ENCODE measurements at places on chromosomes 11 and 22. TPM values are rescaled to one million over a fixed set of nuclear protein-coding genes. Genes with fewer than 3 reads are reported as not detected.

Gene PISD
- total RNA-seq = 28.7 TPM

Gene DEFB131B
- total RNA-seq = not detected

Gene KRTAP5-1
- not detected for total RNA-seq

Gene CCDC87
- total RNA-seq = 0.21 TPM

Gene CYTH4
- total RNA-seq = under 0.01 TPM

Gene FAM83F
- 32.8 TPM for total RNA-seq

Gene C22orf42
- total RNA-seq = not detected

Gene PAX6
- total RNA-seq = 2.1 TPM

Gene OR51B5
- not detected for total RNA-seq

Gene DRG1
- 51.1 TPM for total RNA-seq

Gene MMP27
- total RNA-seq = not detected

Gene SCN2B
- under 0.01 TPM for total RNA-seq

Gene OR52E8
- total RNA-seq = not detected

Data from nasal cavity respiratory epithelium epithelial cell of viscerocranial mucosa (primary cell).